ENCODE measurements at places on chromosomes 12 and 14. TPM values are rescaled to one million over a fixed set of nuclear protein-coding genes. Genes with fewer than 3 reads are reported as not detected.

RAD51AP1 gene
- total RNA-seq = 0.45 TPM

DNA sequence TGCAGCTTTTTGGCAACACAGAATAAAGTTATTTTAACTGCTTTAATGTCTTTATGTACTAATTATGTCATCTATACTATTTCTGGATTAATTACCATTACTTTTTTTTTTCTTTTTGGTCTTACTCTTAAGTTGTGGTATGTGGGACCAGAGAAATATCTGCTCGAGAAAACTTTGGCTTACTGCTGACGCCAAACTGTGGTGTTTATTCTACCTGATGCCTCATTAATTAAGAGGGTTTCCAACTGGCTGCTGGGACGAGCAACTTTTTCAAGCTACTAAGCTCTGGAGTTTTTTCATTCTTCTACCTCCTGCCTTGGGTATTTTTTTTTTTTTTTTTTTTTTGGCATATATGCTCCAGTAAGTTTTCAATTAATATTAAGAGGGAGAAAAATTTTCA is 1257.5 kb downstream of the FSCB start:
- no peak for DNase-seq
- H3K27ac ChIP-seq = no peak overlapping the region
- no peaks in the 10 kb centered on the region for H3K27me3 ChIP-seq
- no peaks in the 10 kb centered on the region for H3K4me1 ChIP-seq
- no peak overlapping the region for H3K4me3 ChIP-seq

OR4K13 gene
- not detected for total RNA-seq

- no peaks in the 10 kb centered on the region for H3K4me1 ChIP-seq
- no peaks in the 10 kb centered on the region for H3K27me3 ChIP-seq
- DNase-seq = no peak
- no peaks in the 10 kb centered on the region for H3K36me3 ChIP-seq
Measured at GRCh38 chr12:84689638-84690037, 223.0 kb downstream of the SLC6A15 start.

DPY19L2 gene
- not detected for total RNA-seq

- no peaks in the 10 kb centered on the region for H3K4me1 ChIP-seq
- H3K27me3 ChIP-seq = no peaks in the 10 kb centered on the region
- no peaks in the 10 kb centered on the region for H3K36me3 ChIP-seq
- DNase-seq = no peak
- H3K27ac ChIP-seq = no peak overlapping the region
- no peak overlapping the region for H3K4me3 ChIP-seq
Measured at GRCh38 chr12:5554711-5555110, 122.8 kb downstream of the NTF3 start.

All from CD4-positive, alpha-beta T cell (primary cell).